ENCODE measurements at places on chromosomes 11 and 22.

DNA sequence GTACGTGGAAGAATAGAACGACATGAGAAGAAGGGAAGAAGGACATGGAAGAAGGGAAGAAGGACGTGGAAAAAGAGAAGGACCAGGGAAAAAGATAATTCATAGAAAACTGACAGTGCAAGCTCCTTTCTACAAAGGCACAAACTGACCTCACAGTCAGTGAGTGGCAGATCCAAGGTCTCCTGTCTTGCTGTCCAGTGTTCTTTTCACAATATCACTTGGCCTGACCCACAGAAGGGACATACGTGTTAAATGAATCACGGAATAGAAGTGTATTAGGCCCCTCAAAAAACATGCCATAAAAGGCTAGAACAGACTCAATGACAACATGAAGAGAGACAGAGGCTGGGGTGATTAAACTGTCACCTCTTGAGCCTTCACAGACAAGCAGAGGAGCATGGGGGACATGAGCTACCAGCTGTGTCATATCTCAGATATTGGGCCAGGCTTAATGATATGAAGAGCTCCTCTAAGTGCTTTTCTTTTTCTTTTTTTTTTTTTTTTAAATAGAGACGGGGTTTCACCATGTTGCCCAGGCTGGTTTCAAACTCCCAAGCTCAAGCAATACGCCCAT lies 4.6 kb downstream of the ASCC2 start:
- no peak for DNase-seq

DNA sequence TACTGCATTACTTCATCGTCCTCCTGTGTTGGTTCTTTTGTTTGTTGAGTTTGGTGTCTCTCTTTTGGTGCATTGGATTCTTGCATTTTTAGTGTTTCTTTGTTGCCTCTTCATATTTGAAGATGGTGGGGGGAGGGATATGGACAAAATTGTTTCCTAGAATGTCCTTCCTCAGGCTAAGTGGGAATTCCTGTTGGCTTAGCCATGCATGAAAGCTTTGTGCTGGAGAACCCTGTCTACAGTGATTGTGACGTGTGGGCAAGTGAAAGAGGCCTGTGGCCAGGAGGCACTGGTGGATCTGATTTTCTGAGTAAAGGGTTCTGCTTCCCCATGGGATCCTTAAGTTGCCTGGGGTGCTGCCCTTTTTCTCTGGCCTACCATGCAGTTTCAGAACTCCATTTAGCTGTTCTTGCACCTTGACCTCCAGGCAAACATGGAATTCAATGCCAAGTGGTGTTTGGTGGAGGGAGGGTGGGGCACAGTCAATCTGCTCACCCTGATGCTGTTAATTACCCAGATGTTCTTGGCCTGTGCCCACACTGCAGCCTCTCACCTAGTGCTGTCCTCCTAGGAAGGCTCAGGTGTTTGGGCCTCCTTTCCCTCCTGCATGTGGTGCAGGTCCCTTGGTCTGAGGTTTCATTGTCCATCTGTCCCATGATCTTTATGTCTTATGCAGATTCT lies 46.3 kb upstream of the SLC22A12 start:
- no peak for DNase-seq

- DNase-seq: no peak
Observed at GRCh38 chr22:26804911-26805539, 147.6 kb downstream of the MIAT start.

- no peak for DNase-seq
Observed at GRCh38 chr11:99979042-99979441, 708.0 kb upstream of the ARHGAP42 start.

DNA sequence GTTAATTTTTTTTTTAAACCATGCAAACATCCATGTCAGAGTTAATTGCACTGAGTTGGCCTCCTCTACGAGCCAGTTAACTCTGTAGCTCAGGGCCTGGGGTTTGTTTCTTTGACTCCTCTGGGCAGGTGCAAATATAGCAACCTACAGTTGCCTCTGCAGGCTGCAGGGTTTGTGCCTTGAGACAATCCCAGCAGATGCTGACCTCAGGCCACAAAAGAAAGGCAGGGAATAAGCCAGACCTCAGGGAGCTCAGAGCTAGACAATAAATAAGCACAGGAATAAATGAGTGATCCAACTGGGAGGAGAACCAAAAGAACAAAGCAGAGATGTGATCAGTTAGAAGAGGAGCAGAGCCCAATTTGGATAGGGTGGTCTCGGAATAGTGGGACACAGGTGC lies 390.8 kb downstream of the SHANK2 start:
- DNase-seq: no peak

GRCh38 chr11:30412509-30412908 lies 89.6 kb downstream of the ARL14EP start:
- DNase-seq: no peak

DNA sequence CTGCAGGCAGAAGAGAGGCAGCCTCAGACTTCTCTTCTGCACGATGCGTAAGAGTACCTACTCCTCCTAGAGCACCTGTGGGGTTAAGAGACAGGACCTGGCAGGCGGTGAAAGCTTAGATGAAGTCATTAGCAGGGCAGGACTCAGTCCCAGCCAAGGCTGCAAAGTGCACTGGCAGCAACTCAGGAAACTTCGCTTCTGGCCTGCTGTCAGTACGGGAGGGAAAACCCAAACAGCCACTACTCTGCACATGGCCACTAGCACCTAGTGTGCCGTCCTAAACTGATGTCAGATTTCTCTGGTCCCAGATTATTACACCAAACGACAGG lies 8.8 kb upstream of the KLHL35 start:
- DNase-seq: no peak

- DNase-seq: no peak
Observed at GRCh38 chr11:67022341-67022933, 497 bp upstream of the SYT12 start.

- no peak for DNase-seq
Observed at GRCh38 chr11:17376493-17376892, 12.0 kb downstream of the KCNJ11 start.

GRCh38 chr11:32427935-32428664 lies 7.2 kb downstream of the WT1 start:
- DNase-seq: no peak

- no peak for DNase-seq
Observed at GRCh38 chr11:16357775-16358174, 1.4 kb upstream of the SOX6 start.

GRCh38 chr11:95877291-95877690 lies 46.6 kb downstream of the MTMR2 start:
- DNase-seq: no peak

GRCh38 chr11:23586173-23586572 lies 725.9 kb upstream of the CCDC179 start:
- DNase-seq: no peak

- no peak for DNase-seq
Observed at GRCh38 chr22:44954149-44954548, 55.7 kb downstream of the PHF21B start.

DNA sequence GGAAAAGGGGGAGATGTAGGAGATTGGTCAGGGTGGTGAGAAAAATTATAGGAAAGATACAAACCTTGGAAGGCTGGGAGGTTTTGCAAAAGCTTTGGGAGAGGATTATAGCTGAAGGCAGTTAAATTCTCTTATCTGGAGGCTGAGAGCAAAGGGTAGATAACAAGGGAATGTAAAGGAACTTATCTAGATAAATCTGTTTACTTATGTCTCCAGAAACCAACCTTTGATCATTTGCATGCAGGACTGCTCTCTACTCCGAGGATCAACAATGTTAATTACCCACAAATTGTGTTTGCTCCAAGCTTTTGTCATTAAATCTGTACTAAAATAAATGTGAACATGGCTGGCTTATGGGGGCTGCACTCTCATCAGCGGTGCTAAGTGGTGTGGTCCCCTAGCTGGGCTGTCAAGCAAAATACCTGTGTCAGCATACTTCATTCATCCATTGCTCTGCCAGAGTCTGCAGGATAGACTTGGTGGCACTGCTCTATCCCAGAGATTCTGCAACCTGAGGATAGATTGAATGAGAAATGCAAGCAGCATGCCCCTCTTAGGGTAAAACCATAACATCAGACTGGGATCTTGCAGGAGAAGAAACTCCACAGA lies 1599.2 kb upstream of the TENM4 start:
- DNase-seq: no peak

GRCh38 chr11:8339592-8340022 lies 75.9 kb upstream of the LMO1 start:
- DNase-seq: no peak

DNA sequence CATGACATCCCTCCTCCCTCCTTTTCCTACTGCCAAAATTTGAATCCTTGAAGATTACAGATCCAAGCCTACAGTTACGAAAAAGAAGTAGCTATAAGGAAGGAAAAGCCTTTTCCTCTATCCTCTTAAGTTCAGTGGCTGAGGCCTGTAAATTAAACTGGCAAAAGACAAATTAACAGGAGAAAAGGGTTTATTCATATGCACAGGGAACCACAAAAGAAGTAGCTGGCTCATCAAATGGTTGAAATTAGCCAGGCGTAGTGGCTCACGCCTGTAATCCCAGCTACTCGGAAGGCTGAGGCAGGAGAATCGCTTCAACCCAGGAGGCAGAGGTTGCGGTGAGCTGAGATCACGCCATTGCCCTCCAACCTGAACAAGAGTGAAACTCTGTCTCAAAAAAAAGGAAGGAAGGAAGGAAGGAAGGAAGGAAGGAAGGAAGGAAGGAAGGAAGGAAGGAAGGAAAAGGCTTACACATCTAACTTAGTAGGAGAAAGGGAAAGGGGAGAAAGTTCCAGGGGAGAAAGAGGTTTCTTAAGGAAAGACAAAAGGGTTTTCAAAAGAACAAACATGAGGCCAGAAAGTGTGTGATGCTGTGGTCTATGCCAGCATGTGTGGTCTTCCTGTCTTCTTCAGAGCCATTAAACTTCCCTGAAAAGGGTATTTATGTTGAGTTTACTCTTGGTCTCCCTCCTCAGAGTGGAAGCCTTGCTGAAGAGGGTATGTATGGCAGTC lies 5.1 kb upstream of the SMPD1 start:
- no peak for DNase-seq
